NB4 (cell line): ENCODE measurements at places on chromosomes 1 and 21.

DNA sequence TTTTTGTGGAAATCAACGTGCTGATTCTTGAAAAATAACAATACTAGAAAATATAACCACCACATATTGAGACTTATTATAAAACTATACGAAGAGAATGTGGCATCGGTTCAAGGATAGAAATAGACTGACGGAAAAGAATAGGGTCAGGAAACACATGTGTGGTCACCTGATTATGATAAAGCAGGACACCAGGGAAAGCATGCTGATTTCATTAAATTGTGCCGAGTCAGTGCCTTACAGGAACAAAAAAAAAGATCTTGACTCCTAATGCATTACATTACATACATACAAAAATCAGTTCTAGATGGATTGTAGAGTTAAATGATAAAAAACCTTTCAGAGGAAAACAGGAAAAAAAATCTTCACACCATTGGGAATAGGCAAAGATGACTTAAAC, 43.5 kb upstream of the SERPINC1 start:
- no peak for DNase-seq

- DNase-seq = no peak
These were observed 15.5 kb downstream of the SMYD3 start for GRCh38 chr1:246491551-246492053.

DNA sequence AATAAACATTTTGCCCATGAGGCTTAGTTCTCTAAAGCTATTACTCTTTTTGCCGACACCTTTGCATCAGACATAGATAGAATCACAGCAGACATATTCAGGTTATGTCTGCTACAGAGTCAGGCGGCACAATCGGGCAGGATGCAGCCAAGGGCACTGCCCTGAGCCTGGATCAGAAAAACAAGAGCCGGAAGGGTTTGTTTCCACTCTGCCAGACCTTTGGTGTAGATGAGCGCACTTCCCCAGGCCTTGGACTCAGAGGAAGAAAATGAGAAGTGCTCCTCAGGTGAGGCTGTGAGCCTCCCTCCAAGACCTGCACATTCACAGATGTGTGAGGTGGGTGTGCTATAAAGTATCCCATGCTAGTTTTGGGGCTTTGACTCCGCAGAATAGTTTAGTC, 43.7 kb downstream of the GNG12 start:
- DNase-seq = no peak

DNA sequence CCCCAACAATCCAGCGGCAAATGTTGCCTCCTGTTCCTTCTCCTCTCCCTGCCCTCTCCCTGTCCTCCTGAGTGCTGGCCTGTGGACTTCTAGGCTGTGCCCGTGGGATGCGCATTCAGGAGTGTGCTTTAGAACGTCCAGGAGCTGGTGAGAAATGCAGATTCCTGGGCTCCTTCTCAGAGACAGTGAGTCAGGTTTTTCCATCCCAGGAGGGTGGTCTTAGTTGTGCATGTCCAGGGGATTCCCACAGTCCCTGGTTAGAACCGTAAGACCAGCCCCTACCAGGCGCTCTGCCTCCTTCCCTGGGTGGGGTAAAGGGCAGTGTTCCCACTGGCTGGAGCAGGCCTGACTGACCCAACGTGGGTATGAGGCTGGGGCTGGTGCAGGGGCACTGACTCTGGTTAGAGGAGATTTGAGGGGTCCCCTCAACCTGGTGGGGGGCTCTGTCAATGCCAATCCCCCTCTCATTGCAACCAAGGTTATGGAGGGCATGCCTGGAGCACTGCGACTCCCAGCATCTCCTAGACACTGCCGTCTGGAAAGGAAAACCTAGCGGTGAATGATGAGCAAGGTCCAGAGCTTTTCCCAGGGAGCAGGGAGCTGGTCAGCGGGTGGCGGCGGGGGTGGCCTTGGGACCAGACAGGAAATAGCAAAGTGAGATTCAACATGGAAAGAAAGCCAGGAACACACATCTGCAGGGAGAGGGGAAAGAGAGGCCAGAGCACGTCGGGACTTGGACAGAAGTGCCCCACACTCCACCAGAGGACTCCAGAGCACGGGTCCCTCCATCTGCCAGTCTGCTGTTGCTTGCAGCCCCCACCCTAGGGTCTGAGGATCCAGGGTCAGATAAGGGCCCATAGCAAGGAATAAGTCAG, 38.5 kb downstream of the HSPG2 start:
- DNase-seq = no peak

DNA sequence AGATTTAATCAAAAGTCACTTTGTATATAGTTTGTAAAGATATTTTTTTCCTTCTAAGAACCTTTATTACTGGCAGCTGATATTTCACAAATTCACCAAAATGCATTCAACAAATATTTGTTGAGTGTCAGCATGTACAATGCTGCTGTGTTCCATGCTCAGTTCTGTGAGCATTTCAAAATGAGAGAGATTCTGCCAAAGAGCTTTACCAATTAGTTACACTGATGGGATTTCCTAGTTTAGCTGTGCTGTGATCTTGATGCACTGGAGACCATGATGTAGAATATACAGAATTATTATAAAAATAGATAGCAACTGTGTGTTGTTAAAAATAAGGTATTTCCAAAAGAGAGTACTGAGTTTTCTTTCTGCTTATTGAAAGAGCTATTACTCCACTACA, 225.6 kb downstream of the BRINP3 start:
- no peak for DNase-seq
